GM20000 (cell line): ENCODE measurements at places on chromosomes 11 and 22.
A peak's percentile ranks its signal among the peaks of the same experiment; 100 is the strongest.

GRCh38 chr11:100810666-100811065, 123.6 kb downstream of the ARHGAP42 start:
- DNase-seq: no peak

GRCh38 chr11:129086976-129087375, 105.1 kb downstream of the ARHGAP32 start:
- DNase-seq: no peak

DNA sequence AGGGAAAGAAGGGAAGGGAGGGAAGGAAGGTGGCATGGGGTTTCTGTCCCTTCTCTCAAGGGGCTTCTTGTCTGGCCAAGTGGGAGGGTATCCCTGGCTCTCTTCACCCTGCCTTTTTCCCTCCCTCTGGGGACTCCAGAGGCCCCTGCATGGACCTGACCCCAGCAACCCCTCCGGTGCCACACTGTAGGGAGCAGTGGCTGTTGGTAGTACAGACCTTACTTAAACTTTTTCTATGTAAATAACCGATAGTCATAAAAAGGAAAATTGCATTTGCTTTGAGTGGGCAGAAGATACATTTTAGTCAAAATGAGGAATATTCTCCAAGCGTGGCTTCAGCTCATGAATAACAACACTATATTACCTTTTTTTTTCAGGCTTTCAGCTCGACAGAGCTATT, 1384.0 kb downstream of the BRD1 start:
- no peak for DNase-seq

GRCh38 chr11:37402663-37403062, 804.6 kb upstream of the RAG2 start:
- DNase-seq: no peak

- no peak for DNase-seq
Measured at GRCh38 chr22:29833392-29833965, 4.6 kb downstream of the ASCC2 start.

GRCh38 chr11:70080763-70081162, 2.6 kb downstream of the ANO1 start:
- no peak for DNase-seq

- DNase-seq: no peak
Measured at GRCh38 chr11:28338371-28338770, 230.2 kb downstream of the METTL15 start.

- DNase-seq: no peak
Measured at GRCh38 chr11:69249311-69250185, 44.4 kb upstream of the MYEOV start.

- DNase-seq: no peak
Measured at GRCh38 chr11:116044941-116045340, 540.7 kb upstream of the CADM1 start.

- peak; percentile 87 for DNase-seq
Measured at GRCh38 chr22:25362215-25362882, 142.9 kb downstream of the CRYBB2 start.

GRCh38 chr22:29716814-29717545, 2.8 kb upstream of the CABP7 start:
- DNase-seq: peak; percentile 71

DNA sequence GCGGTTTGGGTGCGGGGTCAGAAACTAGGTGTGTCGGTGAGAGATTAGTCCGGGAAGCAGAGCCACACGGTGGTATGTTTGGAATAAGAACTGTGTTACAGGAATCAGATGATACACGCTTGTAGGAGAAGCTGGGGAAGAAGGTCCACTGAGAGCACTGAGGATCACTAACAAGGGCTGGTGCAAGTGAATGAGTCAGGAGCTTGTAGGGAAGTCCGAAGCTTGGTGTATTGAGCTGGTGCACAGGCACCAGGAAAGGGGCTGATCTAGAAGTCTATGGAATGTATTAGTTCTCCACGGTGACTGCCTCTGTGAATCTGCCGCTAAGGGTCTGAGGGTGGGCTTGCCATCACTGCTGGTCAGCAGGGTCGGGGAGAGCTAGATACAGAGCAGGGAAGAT, 18.8 kb upstream of the GRK3 start:
- DNase-seq: no peak

DNA sequence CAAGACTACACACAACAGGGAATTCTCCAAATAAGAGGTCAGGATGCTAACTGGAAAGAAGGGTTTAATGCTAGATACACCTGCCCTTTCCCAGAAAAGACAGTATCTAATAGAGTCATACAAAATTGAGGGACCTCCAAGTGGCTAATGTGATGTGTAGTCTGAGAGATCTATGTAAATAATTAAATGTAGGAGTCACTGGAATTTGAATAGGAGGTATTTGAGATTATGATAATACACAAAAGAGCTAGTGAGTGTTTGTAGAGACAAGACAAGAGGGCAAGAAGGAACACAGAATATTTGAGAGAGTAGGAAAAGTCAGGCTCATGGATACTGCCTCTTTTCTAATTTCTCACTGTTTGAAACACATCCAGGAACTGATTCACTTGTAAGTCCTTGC, 15.5 kb upstream of the INSC start:
- no peak for DNase-seq

DNA sequence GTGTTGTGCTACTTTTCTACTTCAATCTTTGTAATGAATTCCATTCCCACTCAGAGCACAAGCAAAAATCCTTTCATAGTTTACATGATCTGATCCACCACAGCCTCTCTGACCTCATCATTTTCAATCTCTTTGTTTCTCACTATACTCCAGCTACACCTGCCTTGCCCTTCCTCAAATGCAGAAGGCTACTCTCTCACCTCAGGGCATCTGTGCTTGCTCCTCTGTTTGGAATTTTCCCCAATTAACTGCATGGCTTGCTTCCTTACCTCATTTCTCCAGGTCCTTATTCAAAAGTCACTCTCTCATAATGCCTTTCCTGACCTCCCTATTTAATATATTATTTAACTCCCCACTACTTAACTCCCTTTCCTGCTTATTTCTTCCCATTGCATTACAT, 100.6 kb upstream of the OLFML1 start:
- no peak for DNase-seq

DNA sequence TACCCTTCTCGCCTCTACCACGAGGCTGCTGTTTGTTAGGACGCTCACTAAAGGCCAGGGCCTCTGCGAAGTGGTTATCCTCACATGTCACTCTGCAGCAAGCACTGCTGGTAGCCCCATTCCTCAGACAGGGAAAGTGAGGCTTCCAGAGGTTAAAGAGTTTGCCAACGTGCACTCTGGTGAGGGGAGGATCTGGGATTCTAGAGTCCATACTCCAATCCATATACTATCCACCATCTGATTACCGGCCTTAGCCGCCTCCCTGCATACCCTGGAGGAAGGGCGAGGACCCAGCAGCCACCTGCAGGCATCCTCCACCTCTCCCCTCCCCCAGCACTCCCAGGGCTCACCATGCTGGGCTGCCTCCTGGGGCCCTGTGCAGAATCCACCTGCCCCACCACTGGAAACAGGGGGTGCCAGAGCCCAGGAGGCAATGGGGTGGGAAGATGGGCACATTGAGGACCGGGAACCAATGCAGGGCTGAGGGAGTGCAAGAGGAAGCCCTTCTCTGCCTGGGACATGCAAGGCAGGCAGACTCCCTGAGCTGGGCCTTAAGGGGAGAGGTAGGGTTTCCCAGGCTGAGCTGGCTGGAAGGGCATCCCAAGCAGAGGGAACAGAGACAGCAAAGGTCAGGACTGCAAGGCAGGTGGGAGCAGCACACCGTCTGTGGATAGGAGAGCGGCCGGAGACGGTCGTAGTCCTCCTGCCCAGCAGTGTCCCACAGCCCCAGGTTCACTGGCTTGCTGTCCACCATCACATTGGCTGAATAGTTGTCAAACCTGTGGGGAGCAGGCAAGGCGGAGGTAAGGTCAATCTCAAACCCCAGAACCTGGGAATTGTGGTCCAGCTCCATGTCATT, 11.7 kb downstream of the RAC2 start:
- DNase-seq: no peak

GRCh38 chr22:43050995-43051394, 36.0 kb upstream of the PACSIN2 start:
- DNase-seq: no peak
